Right lung (tissue), 10 donors: ENCODE measurements at places on chromosomes 16 and 17.

- DNase-seq, result peak; percentile 92
These were observed 4.5 kb downstream of the PMP22 start for GRCh38 chr17:15260376-15261257.

GRCh38 chr17:78643326-78643725 is 66.1 kb upstream of the DNAH17 start:
- DNase-seq, result no peak

DNA sequence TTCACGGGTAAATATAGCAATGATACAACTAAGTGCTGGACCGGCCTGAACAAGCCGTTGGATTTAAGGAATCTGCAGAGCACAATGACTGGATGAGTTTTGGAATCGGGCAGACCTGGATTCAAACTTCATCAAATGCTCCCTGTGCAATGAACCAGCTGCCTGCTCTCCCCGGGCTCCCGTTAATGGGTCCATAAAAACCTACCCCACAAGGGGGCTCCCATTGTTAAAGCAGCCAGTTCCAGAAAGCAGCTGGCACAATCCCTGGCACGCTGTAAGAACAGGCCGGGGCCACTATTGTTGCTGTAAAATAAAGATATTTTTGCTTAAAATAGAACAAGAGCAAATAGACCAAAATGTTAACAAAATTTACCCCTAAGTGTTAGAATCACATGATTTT is 131.9 kb downstream of the C16orf95 start:
- DNase-seq, result no peak

DNA sequence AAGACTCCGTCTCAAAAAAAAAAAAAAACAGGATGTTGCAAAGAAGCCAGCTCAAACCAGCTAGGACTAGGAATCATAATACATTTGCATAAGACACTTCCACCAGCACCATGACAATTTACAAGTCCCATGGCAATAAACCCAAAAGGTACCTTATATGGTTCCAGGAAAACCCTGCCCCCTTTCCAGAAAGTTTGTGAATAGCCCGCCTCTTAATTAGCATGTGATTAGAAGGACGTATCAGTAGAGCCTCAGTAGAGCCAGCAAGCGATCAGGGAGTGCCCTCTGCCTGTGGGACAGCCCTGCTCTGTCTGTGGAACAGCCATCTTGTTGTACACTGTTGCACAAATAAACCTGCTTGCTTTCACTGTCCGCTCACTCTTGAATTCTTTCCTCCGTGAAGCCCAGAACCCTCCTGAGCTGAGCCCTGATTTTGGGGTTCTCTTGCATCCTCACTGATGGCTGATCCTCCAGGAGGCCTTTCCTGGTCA is 14.0 kb downstream of the NUPR1 start:
- DNase-seq, result no peak

- no peak for DNase-seq
These were observed 162.0 kb downstream of the AATF start for GRCh38 chr17:37110746-37111145.

GRCh38 chr17:3552916-3553315 is 4.7 kb downstream of the TRPV3 start:
- DNase-seq, result no peak

GRCh38 chr16:396605-397004 is 394 bp upstream of the NME4 start:
- DNase-seq, result no peak

GRCh38 chr17:10247810-10248209 is 49.4 kb upstream of the GAS7 start:
- DNase-seq, result no peak

DNA sequence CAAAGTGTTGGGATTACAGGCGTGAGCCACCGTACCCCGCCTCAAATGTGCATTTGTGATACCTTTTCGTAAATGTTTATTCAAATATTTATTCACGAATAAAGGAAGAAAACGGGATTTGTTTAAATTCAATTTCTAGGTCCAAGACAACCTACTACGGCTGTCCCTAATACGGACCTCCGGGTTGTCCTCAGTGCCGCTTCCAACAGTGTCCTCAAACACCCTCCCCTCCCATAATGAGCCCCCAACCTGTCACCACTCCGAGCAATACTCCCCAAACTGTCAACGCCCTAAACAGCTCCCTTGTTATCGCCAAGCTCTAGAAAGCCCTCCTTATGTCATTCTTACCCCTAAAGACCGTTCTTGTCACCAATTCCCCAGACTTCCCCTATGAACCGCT is 539 bp upstream of the GABARAPL2 start:
- DNase-seq, result no peak

GRCh38 chr16:27498031-27498825 is 51.5 kb downstream of the GTF3C1 start:
- peak; percentile 88 for DNase-seq

DNA sequence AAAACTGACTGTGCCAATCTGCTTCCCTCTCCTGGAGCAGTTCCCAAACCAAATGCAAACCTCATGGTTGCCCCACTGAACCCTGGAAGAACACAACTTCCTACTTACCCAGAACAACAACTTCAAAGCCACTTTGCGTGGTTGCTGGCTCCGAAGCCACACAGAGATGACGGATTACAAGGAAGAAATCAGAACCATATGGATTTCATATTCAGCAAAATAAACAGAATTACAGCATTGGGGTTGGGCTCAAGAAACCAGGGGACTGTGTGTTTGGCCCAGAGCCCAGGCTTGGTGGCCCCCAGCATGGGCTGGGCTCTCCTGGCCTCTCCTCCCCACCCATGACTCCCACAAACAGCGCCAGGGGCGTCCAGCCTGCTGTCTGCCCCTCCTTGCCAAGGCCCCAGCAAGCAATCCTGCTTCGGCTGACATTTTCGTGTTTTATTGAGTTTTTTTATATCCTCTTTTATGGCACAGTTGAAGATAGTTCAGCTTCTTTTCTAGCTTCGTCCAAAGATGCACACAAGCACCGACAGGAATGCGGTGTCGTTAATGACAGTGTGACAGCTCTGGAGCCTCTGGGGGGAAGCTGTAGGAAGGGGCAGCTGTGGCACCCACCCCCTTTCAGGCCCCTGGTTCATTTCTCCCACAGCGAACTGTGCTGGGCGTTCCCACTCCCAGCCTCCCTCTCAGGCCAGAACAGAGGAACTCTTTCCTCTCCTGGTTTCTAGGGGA is 137.1 kb downstream of the GAS7 start:
- DNase-seq, result peak; percentile 79

DNA sequence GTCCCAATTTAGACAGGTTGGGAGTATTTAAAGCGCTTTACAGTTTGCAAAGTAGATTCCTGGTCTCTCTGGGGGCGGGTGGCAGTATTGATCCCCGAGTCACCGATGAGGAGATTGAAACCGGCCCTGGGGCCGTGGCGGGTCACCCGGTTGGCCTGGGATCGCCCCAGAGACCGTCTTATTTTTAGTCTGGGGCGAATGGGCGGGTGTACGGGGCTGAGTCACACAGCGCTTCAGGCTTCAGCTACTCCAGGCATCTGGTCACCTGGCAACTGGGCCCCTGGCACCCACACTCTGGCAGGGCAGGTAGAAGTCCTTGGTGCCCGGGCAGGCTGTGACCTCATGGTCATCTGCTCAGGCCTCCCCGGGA is 669 bp downstream of the MIEF2 start:
- DNase-seq, result no peak

DNA sequence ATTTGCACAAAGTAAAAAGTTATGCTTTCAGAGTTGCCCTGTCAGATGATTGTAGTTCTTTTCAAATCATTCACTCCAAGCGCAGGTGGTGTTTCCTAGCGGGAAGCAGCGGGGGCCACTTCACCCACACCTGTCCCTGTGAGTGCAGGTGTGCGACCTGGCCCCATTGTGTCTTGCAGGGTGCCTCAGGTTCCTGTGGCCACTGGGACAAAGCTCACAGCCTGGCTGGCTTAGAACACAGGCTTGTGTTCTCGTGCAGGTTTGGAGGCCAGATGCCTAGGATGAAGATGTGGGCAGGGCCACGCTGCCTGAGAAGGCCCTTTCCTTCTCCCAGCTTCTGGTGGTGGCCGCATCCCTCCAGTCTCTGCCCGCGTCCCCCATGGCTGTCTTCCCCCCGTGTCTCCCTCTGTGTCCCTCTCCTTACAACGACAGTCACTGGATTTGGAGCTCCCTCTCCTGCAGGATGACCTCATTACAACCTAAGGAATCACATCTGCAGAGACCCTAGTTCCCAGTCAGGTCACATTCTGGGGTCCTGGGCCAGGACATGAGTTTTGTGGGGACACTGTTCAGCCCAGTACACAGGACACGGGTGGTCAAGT is 90.5 kb downstream of the NPIPB11 start:
- DNase-seq, result no peak

GRCh38 chr16:4746991-4747574 is 12.7 kb downstream of the DNAAF8 start:
- DNase-seq, result peak; percentile 66
